Activated CD4-positive, alpha-beta T cell treated with anti-CD3 and anti-CD28 coated beads for 24 hours (primary cell): ENCODE measurements at places on chromosomes 3 and 15.

DNA sequence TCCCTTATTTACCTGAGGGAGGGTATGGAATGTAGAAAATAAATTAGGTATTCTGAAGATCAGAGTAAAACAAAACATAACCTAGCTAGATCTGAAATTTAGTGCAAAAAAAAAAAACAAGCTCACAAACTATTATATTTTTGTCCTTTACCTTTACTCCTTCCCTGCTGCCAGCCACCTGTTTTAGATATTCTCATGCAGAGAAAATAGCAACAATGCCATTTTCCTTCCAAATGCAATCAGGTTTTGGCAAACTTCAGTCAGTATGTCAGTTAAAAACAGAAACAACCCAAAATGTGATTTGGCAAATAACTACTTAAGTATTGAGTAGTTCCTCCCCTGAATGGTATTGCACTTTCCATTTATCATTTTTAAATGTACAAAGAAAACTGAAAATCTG is 35.8 kb downstream of the PEAK1 start:
- DNase-seq = no peak

GRCh38 chr15:58962662-58963565 is 24.5 kb upstream of the RNF111 start:
- no peak for DNase-seq

DNA sequence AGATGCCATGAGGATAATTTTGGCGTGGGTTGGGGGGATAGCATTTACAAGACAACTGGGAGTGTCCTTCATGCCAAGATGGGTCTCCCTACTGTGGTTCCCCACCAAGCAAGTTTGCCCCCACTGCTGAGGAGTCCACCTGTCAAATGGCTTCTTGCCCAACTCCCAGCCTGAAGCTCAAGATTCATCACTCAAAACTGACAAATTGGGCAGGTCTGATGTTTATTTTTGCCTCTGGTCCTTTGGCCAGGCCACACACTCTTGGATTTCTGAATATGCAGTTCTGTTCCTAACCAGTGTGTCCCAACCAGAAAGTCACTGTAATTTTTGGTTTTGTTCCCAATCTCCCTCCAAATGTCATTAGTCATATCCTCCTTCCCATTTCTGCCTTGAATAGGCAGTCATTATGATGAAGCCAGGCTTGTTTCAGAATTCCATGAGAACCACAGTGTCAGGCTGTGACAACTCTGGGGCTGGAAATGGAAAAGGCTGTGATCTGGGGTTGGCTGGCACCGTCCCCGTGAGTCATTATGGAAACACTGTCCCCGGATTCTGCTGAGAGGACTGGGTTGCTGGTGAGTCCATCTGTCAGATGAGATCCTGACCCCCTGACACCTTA is 29.3 kb upstream of the MEF2A start:
- DNase-seq = no peak

DNA sequence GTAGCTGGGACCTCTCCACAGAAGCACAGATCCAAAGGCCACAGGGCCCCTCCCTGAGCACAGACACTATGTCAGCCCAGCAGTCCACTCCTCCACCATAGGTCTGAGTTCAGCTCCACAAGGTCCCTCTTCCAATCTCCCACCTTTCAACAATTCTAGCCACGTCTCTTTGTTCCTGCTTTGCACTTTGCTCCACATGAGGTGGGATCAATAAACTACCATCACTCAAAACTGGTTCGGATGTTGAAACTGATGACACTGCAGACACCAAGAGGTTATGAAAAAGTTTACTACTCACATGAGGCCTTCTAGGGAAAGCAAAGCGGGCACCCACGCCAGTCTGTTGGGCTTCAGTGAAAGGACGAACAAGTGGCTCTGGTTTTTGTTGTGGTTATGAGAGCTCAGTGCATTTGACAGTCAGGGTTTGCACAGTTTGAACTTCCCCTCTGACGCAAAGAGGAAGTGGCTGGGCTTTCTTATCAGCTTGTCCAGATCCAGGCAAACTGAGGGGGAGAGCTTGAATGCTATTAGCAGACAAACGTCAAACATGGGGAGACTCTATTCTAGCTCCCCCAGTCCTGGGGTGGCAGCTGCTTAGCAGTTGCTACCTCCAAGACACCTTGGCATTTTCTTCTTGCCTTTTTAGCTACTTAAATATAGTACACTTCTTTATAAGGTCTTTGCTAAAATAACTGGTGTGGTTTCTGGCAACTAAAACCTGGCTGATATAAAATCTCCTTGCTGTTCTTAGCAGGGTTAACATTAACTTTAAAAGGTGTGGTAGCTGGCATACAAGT is 37.8 kb downstream of the ZNF445 start:
- peak; percentile 49 for DNase-seq

- no peak for DNase-seq
Observed at GRCh38 chr3:99499235-99500158, 138.9 kb upstream of the COL8A1 start.

- no peak for DNase-seq
Observed at GRCh38 chr3:60932643-60933042, 318.6 kb downstream of the FHIT start.

- no peak for DNase-seq
Observed at GRCh38 chr3:187361835-187362234, 6.3 kb upstream of the RTP4 start.

GRCh38 chr3:134652886-134653630 is 2.2 kb upstream of the KY start:
- DNase-seq = no peak

DNA sequence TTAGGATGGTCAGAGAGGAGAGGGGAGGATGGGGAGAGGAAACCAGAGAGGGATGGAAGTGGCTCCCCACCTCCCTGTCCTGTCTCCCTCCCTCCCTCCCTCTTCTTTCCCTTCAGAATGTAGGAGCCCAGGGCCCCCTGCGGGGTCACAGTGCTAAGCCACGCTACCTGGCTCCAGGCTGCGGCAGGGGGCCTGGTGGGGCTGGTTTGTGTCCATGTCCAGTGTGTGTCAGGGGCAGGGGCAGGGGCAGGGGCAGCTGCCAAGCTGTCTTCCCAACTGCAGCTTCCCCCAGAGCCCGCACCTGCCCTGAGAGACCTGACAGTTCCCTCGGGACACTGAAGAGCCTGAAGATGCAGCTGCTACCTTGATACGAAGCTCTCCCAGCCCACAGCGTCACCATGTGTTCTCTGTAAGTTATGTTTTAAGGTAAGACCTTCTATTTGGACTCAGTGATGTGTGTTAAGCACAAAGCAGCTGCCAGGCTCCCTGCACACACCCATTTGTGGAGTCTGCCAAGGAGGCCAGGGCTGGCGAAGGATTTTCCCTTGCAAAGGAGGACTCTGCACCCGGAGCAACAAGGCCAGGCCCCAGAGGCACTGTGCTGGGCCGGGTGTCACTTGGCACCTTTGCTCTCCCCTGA is 121.8 kb upstream of the SMAD3 start:
- DNase-seq = no peak

GRCh38 chr3:127120851-127121647 is 71.9 kb upstream of the PRR23E start:
- no peak for DNase-seq
